ENCODE measurements at places on chromosomes 11 and 22.

DNA sequence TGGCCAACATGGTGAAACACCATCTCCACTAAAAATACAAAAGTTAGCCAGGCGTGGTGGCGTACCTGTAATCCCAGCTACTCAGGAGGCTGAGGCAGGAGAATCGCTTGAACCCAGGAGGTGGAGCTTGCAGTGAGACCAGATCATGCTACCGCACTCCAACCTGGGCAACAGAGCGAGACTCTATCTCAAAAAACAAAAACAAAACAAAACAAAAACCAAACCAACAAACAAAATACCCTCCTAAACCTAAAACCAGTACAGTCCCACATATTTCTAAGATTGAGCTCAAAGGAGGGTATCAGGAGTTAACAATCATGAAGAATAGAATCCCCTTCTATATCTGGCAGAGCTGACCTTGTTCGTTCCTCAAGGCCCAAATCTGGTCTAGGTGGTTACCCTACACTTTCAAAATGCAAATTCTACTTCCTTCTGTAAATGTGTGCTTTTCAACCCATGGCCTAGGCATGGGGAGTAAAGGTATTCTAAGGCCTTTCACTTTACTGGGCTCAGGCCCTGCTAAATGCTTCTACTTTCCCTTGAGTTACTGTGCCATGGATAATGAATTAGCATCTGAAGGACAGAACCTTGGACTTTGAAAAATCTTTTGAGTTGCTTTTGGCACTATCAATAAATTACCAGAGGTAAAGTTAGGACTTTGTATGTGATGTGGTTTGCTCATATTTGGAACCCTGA is 10.4 kb upstream of the PPP2R1B start:
- DNase-seq = no peak

GRCh38 chr11:65417702-65418430 is 4.7 kb upstream of the NEAT1 start:
- DNase-seq = no peak

GRCh38 chr11:592501-592900 is 16.2 kb downstream of the PHRF1 start:
- DNase-seq = no peak

DNA sequence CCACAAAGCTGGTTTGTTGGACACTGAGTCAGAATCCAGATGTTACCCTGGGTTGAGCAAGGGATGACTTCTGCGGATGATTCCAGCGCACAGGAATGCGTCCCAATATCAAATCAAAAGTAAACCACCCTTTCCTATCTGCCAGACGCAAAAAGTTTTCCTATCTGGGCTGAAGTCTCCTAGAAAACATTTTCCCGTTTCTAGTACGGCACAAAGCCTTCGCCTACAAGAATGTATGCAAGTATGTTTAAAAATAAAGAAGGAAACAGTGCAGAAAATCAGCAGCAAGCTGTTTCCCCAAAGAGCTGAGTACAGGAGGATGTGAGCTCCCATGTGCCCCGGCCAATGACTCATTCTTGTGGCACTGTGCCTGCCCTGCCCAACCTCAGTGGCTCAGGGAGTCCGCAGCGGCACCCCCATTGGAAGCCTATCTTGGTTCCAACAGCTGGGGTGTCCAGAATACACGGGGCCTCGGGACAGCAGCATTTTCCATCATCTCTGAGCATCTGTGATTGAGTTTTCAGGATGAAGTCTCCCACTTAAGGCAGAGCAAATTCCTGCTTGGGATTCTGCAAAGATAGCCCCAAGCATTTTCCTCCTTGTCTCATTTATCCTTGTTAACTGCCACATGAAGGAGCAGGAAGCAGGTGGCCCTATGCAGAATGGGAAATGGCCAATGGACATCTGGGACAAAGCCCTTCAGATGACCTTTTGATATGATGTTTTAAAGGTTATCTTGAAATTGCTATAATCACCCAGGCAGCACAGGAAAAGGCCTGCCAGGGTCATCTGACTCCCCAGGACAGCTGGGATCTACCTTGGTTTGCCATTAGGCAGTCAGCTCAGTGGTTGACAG is 17.5 kb downstream of the KCNJ5 start:
- DNase-seq = no peak

GRCh38 chr22:35677460-35678187 is 29.4 kb downstream of the APOL6 start:
- no peak for DNase-seq

GRCh38 chr11:113192121-113192925 is 122.1 kb upstream of the TTC12 start:
- no peak for DNase-seq

GRCh38 chr11:116701297-116701801 is 71.4 kb downstream of the BUD13 start:
- no peak for DNase-seq

- DNase-seq = no peak
Observed at GRCh38 chr11:199782-200181, 6.9 kb downstream of the SCGB1C1 start.

- no peak for DNase-seq
Observed at GRCh38 chr11:130831506-130831905, 84.8 kb downstream of the SNX19 start.

- no peak for DNase-seq
Observed at GRCh38 chr11:102712137-102712536, 6.6 kb upstream of the MMP27 start.

DNA sequence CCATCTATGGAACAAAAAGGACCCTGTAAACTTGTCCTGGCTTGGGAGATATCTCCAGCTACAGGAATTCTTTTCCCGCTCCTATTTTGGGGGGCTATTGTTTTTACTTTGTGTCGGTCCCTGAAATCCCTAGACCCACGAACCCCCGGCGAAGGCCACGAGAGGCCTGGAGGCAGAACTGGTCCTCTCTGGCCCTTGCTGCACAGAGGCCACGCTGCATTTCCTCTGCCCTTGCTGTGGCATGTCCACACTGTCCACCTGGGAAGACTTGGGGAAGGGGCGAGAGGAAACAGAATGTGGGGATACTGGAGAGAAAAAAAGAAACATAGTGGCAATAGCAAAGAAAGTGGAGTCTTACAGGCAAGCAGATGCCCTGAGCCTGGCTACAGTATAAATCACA is 2.3 kb upstream of the ANO1 start:
- DNase-seq = no peak

- no peak for DNase-seq
Observed at GRCh38 chr11:88337987-88338668, 592 bp upstream of the CTSC start.

DNA sequence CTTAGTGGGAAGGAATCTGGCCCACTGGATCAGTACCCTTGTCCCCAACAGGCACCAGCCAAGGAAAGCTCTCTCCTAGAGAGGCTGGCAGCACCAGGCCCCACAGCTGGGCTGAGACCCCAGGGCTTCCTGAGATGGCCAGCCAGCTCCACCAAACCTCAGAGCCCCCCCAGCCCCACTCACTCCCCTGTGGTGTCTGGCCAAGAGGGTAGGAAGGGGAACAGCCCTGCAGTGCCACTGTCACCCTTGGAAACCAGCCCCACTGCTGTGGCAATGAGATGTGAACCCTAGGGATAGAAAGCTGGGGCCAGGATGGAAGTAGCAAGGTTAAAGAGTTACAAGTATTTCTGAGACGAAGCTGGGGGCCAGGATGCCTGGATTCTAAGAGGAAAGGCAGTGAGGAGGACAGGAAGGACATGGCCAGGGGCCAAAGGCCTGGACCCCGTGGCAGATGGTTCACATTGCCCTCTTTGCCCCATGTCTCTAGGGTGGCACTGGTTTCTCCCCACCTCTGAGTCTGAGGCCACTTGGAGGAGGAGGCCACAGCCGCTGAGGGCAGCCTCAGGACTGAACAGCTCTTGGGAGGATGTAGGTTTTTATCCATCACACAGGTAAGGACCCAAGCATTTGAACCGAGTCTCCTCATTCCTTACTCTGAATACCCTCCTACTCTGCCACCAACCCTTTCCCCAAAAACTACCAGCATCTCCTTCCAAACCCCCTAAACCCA is 28.8 kb downstream of the NRXN2 start:
- DNase-seq = no peak

DNA sequence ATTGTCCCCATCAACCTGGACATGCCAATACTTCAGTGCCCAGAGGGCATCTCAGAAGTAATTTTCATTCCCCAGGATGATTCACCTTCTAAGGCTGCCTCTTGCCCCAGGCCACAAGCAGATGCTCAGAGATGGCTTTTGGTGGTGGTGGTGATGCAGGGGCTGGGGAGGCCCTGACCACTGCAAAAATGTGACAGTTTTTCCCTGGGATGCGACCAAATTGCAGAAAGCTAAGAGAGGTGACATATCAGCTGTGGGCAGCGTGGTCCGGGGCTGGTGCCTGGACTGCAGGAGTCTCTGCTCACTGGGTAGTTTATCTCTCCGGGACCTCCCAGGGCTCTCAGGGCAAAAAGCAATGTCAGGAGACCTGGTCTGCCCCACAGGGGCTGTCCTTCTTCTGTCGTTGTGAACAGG is 39.7 kb upstream of the ACCSL start:
- no peak for DNase-seq

DNA sequence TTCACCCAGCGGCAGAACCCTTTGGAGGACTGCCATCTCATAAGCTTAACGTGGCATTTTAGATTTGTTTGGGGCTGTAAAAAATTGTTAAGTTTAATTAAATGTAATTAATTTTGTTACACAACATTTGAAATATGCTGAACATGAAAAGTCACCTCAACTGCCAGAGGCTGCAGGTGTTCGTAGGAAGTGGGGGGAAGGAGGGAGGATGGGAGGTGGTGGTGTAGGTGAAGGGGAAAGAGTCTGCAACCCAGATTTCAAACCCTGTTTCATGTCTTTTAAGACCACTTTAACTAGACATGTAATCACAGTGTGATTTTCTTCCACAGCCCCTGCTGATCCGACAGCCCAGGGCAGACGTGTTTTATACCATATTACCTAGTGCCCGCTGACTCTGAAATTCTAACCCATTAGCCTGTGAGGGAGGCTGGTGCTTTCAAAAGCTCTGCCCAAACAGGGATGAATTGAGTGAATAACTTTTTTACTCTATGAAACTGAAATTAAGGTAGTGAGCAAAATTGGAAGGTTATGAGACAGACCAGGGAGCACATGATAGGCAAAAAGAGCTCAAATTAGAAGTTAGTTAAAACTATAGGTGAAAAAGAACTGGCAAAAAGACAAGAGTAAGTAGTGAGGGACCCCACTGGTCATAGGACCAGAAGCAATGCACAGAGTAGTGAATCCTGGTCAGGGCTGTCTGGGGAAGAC is 279.8 kb downstream of the DDX10 start:
- no peak for DNase-seq

Data from stimulated activated CD8-positive, alpha-beta memory T cell treated with anti-CD3 and anti-CD28 coated beads, Interleukin-7, amount 100 ng/mL, for 1 hour (primary cell).